Head of caudate nucleus (tissue), 42 donors: ENCODE measurements at places on chromosomes 2 and 18.
A peak's percentile ranks its signal among the peaks of the same experiment; 100 is the strongest.

DNA sequence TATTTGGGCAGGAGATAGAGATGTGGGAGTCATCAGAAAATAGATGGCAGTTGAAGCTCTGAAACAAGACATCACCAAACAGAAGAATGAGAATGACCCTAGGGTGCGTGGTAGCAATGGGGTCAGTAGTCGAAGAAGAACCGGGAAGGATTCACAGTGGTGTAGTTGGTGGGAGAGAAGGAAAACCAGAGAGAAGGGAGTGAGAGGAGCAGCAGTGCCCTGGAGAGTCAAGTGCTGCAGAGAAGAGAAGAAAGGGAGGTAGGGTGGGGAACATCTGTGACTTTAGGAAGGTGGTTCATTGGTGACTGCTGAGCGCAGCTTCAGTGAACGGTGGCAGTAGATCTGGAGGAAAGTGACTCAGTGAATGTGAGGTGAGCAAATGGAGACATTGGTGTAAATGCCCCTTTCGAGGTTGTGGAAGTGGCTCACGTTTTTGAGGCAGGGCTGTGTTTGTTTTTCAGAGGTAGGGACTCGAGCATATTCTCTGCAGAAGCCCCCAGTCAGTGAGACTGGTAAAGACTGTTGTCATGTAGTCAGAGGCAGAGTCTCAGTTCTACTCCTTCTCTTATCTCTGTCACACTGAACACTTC, 36.4 kb downstream of the CDC42EP3 start:
- DNase-seq, result no peak

DNA sequence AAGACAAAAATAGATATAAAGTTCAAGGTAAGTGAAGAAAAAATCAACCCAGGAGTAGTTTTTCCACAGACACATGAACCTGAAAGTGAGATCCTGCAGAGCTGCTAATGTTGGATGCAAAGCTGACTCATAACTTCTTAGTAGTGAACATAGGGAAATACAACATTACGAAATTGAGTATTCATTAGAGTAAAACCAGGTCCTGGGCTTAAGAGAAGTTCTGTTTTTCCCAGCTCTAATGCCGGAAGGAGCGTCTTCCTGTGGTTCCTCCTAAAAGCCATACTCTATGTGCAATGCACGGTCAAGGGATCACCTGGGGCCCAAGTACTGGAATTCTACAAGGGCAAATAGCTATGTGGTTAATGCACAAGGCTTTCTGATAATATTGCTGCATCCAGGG, 141.7 kb downstream of the RBMS1 start:
- no peak for DNase-seq

DNA sequence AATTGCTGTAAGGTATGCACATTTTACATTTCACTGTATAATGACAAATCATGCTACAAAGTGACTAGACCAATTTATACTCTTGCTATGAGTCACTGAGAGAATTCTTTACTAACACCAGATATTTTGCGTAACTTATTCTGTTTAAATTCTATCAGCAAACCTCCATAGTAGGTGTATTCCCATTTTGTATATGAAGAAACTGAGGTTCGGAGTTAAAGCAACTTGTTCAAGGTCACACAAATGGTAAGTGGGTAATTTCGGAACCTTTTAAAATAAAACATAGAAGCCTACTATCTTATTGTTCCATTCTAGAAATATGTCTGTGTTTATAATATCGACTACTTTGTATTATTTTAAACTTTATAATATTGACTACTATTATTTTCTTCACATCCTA, 15.9 kb upstream of the CPS1 start:
- no peak for DNase-seq

DNA sequence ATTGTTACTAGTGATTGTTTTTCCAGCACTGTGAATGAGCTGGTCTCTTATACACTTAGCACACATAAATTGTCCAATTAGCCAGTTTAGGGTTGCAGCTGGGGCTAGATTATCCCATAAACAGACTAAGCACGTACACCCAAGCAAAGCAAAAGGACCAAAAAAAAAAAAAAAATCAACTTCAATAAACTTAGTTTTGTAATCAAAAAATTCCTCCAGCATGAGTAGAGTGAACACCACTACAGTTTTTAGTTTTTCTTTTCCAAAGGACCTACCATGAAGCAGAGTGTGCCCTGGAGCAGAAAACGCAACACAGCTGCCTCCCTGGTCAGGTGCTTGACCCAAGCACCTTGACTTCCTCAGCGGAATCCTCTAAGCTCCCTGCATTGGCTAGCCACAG, 249.4 kb upstream of the SLC14A2 start:
- no peak for DNase-seq

- no peak for DNase-seq
Measured at GRCh38 chr2:119207447-119207846, 16.2 kb upstream of the STEAP3 start.

DNA sequence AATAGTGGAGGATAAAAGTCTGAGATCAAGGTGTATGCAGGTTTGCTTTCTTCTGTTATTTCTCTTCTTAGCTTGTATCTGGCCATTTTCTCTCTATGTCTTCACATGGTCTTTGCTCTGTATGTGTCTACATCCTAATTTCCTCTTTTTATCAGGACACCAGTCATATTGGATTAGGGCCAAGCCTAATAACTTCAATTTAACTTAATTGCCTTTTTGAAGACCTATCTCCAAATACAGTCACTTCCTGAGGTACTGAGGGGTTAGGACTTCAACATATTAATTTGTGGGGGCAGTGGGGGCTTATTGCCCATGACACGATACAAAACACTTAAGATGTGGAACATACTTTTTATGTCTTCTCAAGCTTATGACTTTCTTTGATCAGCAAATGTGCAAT, 632.9 kb upstream of the CELF4 start:
- DNase-seq, result no peak

DNA sequence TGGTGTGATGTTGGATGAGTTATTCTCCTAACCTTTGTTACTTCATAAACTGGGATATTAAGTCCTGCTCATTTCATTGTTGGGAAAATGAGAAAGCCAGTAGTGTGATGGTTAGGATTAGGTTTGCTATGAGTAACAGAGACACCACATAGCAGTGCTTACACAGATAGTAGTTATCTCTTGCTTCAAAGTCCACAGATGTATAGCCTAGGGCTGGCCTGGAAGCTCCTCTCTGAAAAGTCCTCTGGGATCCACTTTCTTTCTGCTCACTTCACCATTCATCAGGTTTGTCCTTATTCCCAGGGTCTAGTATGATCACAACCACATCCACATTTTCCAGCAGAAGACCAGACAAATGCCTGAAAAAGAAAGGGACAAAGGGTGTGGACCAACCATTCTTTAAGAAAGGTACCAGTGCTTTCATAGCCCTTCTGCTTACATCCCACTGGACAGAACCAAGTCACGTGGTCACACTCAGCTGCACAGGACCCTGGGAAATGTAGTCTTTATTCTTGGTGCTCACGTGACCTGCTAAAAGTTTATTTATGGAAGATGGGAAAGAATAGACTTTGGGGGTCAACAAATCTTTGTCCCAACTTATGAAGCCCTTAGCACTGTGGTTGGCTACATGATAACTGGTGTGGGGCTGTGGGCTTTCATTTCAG, 108.9 kb downstream of the INSIG2 start:
- DNase-seq, result no peak

DNA sequence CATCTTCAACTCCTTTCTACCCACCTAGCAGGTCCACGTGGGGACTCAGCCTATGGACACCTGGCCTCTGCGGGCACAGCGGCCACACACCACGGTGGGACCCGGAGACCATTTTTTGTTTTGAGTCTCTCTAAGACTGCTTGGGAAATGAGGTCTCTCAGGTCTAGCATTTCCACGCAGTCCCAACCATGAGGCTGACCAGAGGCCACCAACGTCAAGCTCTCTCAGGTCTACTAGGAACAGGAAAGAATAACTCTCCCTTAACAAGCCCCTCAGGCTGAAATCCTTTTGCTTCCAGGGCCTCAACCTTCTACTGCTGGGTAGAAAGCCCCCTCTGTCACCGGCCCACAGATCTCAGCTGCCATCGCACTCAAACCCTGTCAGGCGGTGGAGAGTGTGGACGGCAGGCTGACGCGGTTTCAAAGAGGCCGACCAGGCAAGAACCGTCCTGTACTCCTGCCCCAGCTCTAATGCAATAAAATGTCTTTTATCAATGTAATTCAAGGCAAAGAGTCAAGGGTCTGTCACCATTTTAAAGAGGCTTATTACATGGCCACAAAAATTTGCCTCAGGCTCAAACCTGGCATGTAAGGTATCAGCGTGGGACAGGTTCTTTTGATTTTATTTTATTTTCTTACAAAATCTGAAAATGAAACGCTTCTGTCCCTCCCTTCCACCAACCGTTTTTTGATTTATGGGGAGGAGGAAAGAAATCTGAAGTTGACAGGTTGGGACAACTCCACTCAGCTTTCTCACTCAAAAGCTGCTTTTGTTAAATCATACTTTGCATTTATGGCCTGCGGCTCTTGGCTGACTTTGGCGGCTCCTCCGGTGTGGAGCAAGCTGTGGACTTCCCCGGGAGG, 74.0 kb downstream of the BCL11A start:
- no peak for DNase-seq

- DNase-seq, result no peak
Measured at GRCh38 chr2:106065983-106066820, 127.9 kb downstream of the UXS1 start.

GRCh38 chr2:230907361-230908091, 17.5 kb downstream of the GPR55 start:
- DNase-seq, result peak; percentile 1

GRCh38 chr18:61464551-61465142, 131.4 kb downstream of the CDH20 start:
- DNase-seq, result no peak

GRCh38 chr2:205675861-205676516, 6.3 kb upstream of the NRP2 start:
- no peak for DNase-seq

DNA sequence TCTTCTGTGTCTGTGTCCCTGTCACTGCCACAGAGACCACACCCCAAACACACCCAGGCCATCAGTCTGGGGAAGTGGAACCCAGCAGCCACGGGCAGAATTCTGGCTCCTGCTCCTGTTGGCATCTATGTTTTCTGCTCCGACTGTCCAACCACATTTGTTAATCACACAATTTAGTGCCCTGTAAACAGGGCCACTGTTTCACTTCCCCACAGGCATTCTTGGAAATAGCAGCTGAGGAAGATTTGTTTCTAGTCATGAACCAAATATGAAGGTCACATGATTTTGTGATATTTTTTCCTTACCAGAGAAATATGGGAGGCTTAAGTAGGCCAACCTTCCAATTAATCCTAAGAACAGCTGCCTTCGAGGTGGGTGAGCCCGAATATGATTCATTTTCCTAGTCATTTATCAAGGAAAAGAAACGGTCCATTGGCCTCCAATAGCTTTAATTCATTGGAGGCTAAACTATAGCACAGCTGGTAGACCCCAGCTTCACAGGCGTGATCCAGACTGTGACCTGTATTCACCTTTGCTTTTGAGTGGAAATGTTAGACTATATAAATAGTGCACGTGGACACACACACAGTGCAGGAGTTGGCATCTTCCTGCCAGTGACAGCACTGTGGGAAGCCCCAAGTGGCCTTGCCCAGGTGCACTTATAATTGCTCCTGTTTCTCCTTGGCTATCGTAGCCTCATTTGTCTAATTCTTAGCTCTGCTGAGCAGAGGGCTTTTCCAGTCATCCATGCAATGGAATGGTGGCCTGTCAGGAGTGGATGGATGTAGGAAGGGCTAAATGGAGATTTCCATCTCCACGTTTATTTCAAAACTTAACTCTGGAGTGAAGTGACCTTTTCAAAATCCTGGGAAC, 267.9 kb downstream of the LPIN1 start:
- DNase-seq, result no peak

DNA sequence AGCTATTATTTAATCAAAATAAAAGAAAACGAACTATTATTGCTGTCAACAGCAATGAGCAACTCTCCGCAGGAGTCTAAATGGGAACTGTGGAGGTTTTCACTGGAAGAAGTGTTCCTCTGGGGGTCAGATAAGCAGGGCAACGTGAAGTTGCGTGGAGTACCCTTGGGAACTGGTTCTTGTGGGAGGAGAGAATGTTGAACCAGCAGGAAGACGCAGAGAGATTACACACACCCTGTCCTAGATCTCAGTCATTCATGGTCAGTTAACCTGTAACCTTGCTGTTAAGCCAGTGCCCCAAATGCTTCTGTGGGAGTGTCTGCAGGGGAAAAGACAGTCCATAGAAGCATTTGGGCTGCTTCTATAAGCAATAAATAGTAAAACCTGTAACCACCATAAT, 20.4 kb upstream of the CABLES1 start:
- no peak for DNase-seq

- DNase-seq, result no peak
Measured at GRCh38 chr2:165283342-165283741, 44.1 kb downstream of the SCN2A start.
